Fibroblast of skin of left biceps (primary cell): ENCODE measurements at places on chromosomes 16 and 17.

- no peak for DNase-seq
Measured at GRCh38 chr17:49746791-49747490, 17.0 kb downstream of the FAM117A start.

DNA sequence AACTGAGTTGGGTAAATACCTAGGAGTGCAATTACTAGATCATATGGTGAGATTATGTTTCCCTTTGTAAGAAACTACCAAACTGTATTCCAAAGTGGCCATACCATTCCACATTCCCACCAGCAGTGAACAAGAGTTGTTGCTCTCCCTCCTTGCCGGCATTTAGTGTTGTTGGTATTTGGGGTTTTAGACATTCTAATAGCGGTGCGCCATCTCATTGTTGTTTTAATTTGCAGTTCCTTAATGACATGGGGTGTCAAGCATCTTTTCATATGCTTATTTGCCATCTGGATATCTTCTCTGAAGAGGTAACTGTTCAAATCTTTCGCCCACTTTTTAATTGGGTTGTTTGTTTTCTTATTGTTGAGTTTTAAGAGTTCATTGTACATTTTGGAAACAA is 164.2 kb upstream of the LHX1 start:
- DNase-seq: no peak

DNA sequence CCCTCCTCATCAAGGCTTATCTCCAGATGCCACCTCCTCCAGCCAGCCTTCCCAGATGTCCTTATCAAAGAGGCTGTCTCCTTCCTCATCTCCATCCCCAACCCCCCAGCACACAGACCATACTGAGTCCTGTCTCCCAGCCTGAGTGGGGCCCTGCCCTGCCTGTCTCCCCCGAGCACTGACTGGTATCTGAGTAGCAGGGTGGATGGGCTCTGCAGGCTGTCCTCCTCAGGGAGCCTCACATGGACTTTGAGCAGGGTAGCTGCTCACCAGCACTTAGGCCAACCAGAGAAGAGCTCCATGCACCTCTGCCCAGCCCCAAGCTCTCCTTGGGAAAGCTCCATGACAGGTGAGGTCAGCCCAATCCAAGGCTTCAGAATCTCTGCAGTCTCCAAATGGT is 20.0 kb upstream of the ITGA3 start:
- no peak for DNase-seq

DNA sequence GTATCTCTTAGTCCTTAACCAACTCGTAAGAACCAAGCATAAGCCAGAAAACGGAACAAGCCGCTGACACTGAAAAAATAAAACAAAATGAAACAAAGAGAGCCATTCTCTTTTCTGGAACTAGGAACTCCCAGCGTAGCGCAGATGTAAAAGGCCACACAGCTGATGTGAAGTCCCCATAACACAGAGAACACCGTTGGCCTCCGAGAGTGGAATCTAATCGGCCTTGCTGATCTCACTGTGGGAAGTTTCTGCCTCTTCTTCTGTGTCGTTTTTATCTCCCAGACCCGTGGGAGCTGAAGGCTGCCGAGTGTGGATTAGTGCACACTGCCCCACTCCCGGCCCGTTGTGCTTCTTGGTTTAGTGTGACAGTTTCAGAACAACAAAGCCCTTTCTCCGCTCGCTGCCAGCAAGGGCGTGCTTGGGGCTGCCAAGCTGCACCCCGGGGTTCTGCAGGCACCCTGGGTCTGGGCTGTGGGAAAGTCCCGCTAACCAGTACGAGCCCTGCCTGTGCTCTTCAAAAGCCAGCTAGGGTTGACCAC is 21.7 kb downstream of the TTYH2 start:
- DNase-seq: no peak

DNA sequence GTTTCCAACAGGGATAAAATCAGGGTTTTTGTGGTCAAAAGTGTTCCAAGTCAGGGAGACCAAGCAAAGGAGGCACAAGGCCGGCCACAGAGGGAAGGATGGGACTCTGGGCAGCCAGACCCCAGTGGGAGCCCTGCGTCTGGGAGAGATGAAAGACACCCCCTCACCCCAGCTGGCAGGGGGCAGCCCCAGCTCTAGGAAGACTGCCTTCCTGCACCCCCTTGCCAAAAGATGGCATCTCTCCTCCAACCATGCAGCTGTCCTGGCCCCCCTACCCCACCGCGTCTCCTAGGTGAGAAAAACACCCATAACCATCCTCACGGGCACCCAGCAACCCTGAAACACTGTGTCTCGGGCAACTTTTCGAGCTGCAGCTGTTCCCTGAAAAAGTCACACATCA is 51.3 kb downstream of the CUEDC1 start:
- no peak for DNase-seq

- no peak for DNase-seq
Measured at GRCh38 chr16:63067141-63067540, 1030.9 kb upstream of the CDH8 start.

- DNase-seq: no peak
Measured at GRCh38 chr17:59001158-59001814, 105.4 kb downstream of the TRIM37 start.

DNA sequence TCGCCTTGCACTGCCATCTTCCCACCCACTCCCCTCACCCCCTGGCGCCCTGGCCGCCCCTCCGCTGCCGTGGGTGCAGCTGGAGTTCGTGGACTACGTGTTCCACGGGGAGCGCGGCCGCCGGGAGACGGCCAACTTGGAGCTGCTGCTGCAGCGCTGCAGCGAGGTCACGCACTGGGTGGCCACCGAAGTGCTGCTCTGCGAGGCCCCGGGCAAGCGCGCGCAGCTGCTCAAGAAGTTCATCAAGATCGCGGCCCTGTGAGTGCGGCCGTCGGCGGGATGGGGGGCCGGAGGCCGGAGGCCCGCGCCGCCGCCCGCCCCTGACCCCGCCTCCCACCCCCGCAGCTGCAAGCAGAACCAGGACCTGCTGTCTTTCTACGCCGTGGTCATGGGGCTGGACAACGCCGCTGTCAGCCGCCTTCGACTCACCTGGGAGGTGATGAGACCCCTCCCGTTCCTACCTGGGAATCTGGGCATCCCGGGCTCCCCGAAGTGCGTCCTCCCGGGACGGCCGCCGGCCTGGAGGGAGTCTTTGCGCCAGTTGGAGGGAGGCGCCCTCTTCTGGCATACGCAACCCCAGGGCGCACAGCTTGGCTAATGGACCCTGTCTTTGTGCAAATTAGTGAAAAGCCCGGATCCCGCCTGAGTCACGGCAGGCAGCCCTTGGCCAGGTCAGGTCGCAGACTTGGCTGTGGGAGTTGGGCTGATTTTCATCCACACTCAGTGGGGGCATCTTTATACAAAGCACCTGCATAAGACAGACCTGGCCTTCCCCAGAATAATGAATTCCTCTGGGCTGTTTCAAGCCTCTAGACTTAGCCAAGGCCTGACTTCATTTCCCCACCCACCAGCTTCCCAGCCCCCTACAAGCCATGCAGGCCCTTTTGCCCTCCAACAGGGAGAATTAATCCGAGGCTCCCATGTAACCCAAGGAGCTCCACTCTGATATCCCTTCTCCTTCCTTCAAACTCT is 14.3 kb downstream of the RAPGEFL1 start:
- DNase-seq: no peak

GRCh38 chr17:7882068-7882467 is 6.5 kb upstream of the CHD3 start:
- no peak for DNase-seq

- DNase-seq: no peak
Measured at GRCh38 chr17:64685705-64686104, 23.6 kb upstream of the SMURF2 start.

- no peak for DNase-seq
Measured at GRCh38 chr17:49987681-49988441, 7.2 kb downstream of the DLX3 start.

DNA sequence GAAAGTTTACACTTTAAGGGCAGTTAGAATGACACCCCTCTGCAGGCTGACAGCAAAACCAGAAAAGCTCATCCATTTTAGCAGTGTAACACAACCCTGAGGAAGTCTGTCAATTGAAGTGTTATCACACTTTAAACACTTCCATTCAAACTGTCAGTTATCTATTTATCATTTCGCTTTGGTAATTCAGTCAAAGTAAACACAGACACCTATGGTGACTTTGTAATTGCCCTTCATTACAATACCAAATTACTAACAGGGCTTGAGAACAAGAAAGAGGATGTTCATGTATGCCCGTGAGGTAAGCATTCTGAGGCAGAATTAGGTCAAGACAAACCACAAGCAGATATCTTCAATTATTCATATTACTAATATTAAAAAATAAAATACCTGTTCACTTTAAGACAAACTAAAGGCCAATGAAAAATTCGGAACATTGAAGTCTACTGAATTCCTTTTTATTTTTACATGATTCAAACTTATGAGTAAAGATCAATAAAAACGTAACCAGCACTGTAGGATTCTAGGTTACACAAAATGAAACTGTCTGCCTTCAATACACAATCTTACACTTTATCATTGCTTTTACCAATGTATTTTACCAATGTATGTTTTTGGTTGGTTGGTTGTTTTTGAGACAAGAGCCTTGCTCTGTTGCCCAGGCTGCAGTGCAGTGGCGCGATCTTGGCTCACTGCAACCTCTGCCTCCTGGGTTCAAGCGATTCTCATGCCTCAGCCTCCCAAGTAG is 57.1 kb downstream of the BRIP1 start:
- no peak for DNase-seq

DNA sequence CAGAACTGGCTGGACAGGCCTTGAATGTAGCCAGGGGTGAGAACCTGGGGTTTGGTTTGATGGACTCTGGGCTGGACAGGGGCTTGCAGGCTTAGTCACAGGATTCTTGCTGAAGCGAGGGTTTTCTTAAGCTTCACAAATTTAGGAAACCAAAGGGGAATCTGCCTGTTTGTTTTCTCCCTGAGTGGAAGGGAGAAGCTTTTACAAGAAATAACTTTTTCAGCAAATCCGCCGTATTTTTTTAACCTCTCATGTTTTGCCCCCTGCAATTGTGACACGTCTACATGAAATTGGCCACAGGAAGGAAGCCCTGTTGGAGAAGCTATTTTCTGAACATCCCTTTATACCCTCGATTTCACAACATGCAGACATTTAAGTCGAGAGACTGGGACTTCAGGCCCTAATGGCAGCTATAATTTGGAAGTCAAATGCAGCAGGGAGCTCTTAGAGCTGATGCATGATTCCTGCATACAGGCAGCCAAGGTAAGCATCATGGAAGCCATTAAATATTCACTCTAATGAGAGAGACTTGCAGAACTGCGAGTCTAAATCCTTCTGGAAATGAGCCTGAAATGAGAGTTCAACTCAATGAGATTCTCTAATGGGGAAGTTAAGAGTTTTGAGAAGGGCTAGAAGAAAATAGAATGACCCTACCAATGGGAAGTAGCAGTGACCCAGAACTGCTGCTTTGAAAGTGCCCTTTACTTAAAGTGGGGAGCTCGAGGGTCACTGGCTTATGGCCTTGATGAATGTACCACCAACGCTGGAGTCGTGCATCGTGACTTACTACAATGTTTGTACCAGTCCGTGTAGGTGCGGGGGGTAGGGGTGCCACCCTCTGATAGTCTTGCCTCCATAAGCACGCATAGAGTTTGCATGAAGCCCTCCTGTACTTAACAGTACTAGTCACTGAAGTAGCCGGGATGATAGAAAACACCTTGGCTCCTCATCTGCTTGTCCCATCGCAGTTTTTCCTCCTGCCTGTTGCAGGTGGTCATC is 45.1 kb upstream of the IRF8 start:
- no peak for DNase-seq

- DNase-seq: no peak
Measured at GRCh38 chr17:76923491-76923890, 55.3 kb downstream of the MGAT5B start.

DNA sequence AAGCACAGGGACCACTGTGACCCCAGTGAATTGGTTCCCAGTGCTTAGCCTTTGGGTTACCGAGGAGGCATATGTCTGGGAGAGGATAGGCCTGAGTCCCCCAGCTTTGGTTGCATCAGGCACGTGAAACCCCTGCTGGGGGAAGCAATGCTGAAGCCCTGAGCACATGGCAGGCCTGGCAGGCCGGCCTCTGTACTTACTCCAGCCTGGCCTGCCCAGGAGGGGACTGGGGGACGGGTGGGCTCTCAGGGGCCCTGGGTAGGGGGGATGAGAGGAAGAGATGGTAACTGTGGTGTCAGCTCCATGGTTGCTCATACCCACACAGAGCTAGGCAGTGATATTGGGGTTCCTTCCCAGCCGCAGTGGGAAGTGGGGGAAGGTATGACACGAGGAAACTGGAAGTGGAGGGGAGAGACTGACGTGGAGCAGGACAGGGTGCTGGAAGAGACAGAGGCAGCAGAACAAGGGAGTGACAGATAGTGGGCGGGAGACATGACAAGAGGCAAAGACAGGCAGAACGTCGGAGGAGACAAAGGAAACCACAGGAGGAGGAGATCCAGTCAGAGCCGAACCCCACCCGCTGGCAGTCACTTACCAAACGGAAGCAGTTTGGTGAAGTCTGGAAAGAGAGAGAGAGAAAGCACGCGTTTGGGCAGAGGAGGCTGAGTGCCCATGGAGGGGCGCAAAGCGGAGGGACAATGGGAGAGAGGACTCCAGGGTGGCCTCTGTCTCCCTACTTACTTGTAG is 9.1 kb downstream of the TMEM208 start:
- DNase-seq: no peak

- DNase-seq: no peak
Measured at GRCh38 chr17:75326226-75326848, 37.1 kb upstream of the SLC25A19 start.

- DNase-seq: peak; percentile 69
Measured at GRCh38 chr16:81703177-81704155, 75.6 kb upstream of the PLCG2 start.

DNA sequence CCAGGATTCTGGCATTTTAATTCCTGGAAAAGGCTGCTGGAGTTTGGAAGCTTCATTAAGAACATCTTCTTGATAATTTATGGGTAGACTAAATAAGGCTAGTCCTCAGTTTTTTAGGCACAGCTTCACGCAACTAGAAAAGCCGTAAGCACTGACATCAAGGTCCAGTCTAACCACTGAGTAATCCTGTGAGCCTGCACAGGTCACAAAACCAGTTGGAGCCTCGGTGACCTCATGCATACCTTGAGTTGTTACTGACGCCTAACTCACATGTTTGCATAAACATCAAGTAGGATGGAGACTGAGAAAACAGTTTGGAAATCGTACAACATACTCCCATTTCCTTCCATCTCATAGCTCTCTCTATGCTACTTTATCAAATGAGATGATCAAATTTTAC is 63.8 kb upstream of the RCVRN start:
- DNase-seq: no peak

DNA sequence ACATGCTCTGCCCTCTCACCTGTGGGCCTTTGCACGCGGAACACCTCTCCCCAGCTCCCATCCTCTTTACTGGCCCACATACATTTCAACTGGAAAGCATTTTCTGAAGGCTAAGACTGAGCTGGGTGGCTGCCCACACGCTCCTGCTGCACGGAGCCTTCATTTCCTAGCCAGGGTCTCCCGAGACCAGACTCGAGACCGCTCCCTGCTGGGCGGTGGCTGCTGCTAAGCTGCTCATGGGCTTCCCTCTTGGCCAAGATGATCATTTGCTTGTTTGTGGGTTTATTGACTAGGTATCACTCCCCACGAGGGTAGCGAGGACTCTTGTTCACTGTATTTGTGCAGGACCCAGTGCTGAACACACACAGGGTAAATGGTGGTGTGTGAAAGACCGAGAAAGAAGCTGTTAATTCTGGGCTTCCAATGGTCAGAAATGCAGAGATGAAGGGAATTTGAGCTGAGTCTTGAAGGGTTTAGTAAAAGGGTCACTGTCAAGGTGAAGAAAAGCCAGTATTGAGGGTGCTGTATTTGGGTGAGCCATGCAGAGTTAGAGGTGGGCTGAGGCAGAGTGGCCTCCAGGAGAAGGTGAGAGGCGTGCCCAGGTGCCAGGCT is 907 bp downstream of the TRAPPC2L start:
- peak; percentile 21 for DNase-seq

GRCh38 chr17:47649972-47650524 is 329 bp downstream of the KPNB1 start:
- DNase-seq: no peak
